ENCODE measurements at places on chromosomes 6 and 20.

GRCh38 chr6:40552941-40553340, 34.2 kb downstream of the LRFN2 start:
- DNase-seq = no peak

GRCh38 chr20:14374196-14374595, 36.8 kb upstream of the FLRT3 start:
- DNase-seq = no peak

DNA sequence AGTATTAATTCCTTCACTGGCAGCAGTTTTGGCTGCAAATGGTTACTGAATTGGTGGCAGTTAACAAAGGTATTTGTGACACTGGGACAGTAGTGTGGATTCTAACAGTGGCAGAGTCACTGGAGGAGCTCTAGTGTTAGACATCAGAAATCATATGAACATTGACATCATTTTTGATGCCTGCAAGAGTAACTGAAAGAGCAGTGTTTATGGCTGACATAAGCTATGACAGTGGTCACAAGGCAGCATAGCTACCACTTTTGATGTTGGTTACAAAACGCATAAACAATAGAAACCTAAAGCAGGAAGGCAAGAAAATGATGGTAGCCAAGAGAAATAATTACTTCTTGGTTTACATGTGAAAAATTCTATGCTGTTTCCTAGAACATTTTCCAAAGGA, 326.7 kb upstream of the MAN1A1 start:
- DNase-seq = no peak

- no peak for DNase-seq
Observed at GRCh38 chr20:25508083-25508770, 77.1 kb downstream of the NINL start.

Measured in BE2C (cell line).